Smooth muscle cell of the coronary artery (primary cell): ENCODE measurements at places on chromosomes 7 and 10. TPM values are rescaled to one million over a fixed set of nuclear protein-coding genes. Genes with fewer than 3 reads are reported as not detected.

ACTA2 gene
- total RNA-seq = 131 and 480 TPM in 2 replicates

VSIR gene
- total RNA-seq = 8.6 and 30.4 TPM in 2 replicates

HSPA12A gene
- total RNA-seq = 0.90 and 15.7 TPM in 2 replicates

EZH2 gene
- total RNA-seq = 2.1 and 5.0 TPM in 2 replicates

PFKFB3 gene
- total RNA-seq = 21.1 and 31.0 TPM in 2 replicates

SFRP4 gene
- total RNA-seq = 65.8 and 137 TPM in 2 replicates

CLDN3 gene
- total RNA-seq = not detected in 2 replicates

MARVELD1 gene
- total RNA-seq = 12.9 and 15.4 TPM in 2 replicates

C7orf33 gene
- total RNA-seq = not detected in 2 replicates

FOXI2 gene
- not detected in 2 replicates for total RNA-seq

OR2A12 gene
- total RNA-seq = not detected in 2 replicates

LRIT1 gene
- not detected in 2 replicates for total RNA-seq

CFTR gene
- total RNA-seq = not detected in 2 replicates

NODAL gene
- not detected in 2 replicates for total RNA-seq

DLX6 gene
- total RNA-seq = not detected in 2 replicates

NPFFR1 gene
- not detected in 2 replicates for total RNA-seq

TMEM270 gene
- total RNA-seq = not detected in 2 replicates

CPN1 gene
- total RNA-seq = not detected in 2 replicates

CYP2C19 gene
- not detected in 2 replicates for total RNA-seq

ZPBP gene
- not detected in 2 replicates for total RNA-seq

LRRC18 gene
- total RNA-seq = not detected in 2 replicates

NXPH1 gene
- total RNA-seq = not detected in 2 replicates

NCF1 gene
- total RNA-seq = not detected in 2 replicates

IL2RA gene
- total RNA-seq = not detected in 2 replicates

PSMA2 gene
- 25.9 and 63.7 TPM in 2 replicates for total RNA-seq

TTYH3 gene
- total RNA-seq = 15.9 and 36.8 TPM in 2 replicates

CRYGN gene
- total RNA-seq = not detected in 2 replicates

NAT16 gene
- total RNA-seq = not detected in 2 replicates

FAM237B gene
- total RNA-seq = not detected in 2 replicates
